Effector CD4-positive, alpha-beta T cell (primary cell): ENCODE measurements at places on chromosomes 2 and 18.

- no peak for DNase-seq
Measured at GRCh38 chr2:134468164-134468563, 214.3 kb downstream of the MGAT5 start.

- no peak for DNase-seq
Measured at GRCh38 chr2:26735883-26736588, 28.0 kb upstream of the SLC35F6 start.

- no peak for DNase-seq
Measured at GRCh38 chr2:11761259-11761658, 14.8 kb downstream of the LPIN1 start.

DNA sequence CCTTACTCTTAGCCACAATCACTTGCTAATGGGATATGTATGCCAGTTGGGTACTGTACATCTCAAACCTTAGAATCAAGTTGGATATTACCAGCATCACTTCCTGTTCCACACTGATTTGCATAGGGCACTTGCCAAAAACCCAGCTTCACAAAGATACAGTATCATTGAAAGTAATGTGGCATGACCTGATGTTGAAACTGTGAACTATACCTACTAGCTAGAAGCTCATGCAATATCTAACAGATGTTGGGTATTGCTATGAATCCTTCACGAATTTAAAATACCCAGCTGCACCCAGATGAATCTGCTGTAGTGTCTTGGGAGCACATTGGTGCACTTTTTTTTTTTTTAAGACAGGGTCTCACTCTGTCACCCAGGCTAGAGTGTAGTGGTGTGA lies 6.5 kb upstream of the STAMBP start:
- no peak for DNase-seq

DNA sequence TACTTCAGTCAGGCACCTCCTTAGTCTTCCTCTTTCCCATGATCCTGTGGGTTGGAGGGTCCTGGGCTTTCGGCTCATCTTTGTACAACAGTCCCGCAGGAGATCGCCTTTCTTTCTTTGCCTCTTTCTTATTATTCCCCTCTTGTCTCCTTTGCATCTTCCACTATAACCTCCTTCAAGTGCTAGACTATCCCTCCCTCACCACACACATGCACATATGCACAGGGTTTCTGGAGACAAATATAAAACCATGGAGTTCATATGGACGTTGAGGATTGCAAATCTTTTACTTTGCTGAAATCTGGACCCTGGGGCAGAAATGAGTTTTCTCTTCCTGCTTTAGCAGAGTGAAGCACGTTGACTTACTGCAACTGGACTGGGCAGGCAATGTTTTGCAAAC lies 80.3 kb downstream of the TMEM17 start:
- no peak for DNase-seq
